ENCODE measurements at places on chromosomes 5 and 9. TPM values are rescaled to one million over a fixed set of nuclear protein-coding genes. Genes with fewer than 3 reads are reported as not detected.

SCGB3A2 gene
- not detected for total RNA-seq

GRCh38 chr5:15850939-15851341 is 328.7 kb downstream of the MARCHF11 start:
- DNase-seq = no peak

DDX4 gene
- total RNA-seq = not detected

- DNase-seq = no peak
Measured at GRCh38 chr5:109857405-109858031, 167.8 kb downstream of the MAN2A1 start.

DNA sequence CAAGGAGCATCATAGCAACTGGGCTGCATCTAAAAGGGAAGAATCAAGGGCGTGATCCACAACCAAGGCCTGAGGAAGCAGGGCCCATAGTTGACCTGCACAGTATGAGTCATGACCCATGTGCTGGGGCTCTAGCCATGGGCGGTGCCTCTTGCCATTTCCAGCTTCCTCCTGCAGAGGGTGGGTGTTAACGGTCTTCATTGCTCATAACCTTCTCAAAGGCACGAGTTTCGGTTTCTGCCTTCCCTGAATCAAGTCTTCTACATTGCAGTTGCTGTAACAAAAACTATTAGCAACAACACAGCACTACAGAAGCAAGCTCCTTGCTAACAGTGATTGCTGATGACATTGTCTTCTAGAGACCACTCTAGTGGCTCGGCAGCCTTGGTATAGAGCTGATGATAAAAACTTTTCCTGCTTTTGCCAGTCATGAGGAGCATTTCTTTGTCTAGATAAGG is 66.9 kb downstream of the CTSL start:
- peak; percentile 55 for DNase-seq

DNA sequence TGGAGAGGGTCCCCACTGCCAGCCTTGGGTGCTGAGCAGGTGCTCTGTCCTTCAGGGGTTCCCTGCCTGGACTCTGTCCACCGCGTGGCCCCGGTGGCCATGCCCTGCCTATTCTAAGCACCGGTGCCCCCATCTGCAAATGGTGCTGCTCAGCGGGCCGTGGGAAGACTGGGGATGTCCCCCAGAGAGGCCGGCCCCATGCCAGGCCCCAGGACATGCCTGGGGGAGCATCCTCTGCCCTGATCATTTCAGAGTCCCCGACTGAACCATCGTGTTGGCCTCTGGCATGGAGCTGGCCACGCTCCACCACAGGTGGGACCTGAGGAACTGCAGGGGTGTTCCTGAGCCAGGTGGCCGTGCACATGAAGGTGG is 64.7 kb downstream of the RXRA start:
- no peak for DNase-seq

- no peak for DNase-seq
Measured at GRCh38 chr5:75142566-75143136, 90.3 kb upstream of the GCNT4 start.

DNA sequence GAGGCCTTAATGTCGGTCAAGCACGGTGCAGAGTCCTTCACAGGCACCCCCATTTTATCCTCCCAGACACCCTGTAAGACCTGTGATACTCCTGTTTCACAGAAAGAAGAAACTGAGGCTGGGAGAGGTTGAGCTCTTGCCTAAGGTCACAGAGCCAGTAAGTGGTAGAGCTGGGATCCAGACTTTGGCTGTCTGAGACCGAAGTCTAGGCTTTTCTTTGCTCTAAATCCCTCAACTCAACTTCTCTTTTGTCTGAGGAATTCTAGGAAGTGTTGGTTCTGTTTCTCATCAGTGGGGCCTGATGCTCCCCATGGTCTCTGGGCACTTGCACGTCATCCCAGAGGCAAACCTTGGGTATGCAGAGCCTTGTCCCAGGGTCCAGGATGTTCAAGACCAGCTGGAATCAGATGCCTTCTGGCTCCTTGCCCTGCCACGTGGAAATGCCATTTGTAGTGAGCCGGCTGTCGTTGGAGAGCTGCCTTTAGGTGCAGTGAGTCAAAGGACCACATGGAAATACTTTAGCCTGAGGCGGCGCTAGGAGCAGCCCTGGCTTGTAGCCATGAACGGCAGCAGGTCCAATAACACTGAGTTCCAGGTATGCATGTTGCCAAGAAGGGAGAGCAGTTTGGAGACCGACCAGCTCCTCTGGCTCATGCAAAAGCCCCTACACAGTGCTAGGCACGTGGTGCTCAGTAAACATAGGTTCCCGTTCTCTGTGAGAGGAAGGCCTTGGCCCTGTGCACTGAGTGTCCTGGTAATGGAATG is 9.2 kb downstream of the DCANP1 start:
- DNase-seq = peak; percentile 56

DNA sequence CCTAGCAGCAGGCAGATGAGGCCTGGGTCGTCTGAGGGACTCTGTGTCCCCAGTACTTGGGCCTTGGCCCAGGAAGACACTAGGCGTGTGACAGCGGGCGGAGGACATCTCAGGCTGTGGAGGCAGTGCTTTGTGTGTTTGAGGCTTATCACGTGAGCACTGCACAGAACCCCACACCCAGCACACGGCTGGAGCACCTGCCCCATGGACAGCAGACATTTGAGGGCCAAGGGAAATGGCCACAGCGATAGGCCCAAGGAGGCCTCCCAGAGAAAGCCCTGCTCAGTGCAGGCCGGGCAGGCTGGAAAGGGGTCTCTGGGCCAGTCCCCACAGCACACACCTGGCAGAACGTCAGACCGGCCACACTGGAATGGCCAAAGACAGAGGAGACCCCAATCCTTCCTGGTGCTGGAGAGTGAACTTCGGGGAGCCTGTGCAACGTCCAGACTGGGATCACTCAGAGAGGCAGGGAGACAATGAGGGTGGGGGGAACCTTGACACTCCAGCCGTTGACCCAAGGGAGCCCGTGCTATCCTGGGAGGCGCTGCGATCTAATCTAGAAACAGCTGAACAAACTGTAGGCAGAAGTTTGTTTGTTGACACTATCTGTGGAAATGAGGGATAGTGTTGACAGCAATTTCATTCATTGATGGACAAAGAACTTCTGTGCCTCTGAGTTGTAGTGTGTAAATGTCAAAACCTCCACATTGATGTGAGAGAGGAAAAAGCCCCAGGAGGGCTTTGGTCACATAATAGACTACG is 19.6 kb upstream of the FLT4 start:
- no peak for DNase-seq

DNA sequence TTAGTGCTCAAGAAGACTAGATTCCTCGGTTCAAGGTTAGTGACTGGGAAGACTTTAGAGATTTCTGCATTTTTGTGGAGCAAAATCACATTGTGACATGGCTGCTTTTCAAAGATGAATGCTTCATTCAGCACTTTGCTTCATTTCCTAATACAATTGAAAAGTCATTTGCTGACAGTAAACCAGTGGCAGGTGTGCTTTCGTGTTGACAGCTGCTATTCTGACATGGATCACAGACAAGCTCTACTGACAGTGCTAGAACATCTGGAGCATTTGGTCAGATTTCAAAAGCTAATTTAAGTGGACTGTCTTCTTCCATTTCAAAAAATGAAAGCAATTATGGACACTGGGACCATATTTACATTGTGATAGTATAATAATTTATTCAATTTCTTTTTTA is 1060.1 kb downstream of the PTPRD start:
- no peak for DNase-seq

GRCh38 chr9:107733523-107733894 is 243.9 kb upstream of the KLF4 start:
- DNase-seq = no peak

DNA sequence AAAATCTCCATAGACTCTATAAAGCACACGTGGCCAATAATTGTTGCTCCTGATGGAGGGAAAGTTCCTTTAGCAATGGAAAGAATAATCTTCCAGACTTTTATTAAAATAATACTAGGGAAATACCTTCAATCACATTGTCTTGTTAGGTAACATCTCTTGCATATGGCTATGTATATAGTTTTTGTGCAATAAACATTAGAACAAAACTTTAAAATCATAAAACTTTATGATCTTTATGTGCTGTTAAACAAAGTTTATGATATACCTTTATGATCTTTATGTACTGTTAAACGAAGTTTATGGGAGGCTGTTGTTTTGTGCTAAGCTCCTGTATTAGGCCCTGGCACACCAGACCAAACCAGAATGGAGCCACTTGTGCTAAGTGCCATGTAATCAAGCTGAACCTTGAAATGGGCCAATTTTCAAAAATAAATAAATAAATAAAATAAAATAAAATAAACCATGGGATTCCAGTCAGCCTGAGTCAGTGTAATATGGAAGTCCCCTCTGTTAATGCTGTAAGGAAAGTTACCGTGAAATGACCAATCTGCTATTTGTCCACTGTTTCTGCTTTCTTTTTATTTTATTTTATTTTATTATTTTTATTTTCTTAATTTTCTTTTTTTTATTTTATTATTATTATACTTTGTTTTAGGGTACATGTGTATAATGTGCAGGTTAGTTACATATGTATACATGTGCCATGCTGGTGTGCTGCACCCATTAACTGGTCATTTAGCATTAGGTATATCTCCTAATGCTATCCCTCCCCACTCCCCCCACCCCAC is 431.3 kb downstream of the SPATA31D1 start:
- no peak for DNase-seq

SAXO1 gene
- total RNA-seq = not detected

All from mammary epithelial cell (primary cell).